Muscle of arm (tissue), 14 donors: ENCODE measurements at places on chromosomes 1 and 21. TPM values are rescaled to one million over a fixed set of nuclear protein-coding genes. Genes with fewer than 3 reads are reported as not detected.

CACNA1E gene
- polyA plus RNA-seq = 3.0 TPM

LBR gene
- polyA plus RNA-seq = 58.9 TPM

DNAH14 gene
- not detected for polyA plus RNA-seq

PAPPA2 gene
- polyA plus RNA-seq = not detected

PLPP3 gene
- 131 TPM for polyA plus RNA-seq

MYCL gene
- 25.4 TPM for polyA plus RNA-seq

ELAPOR1 gene
- polyA plus RNA-seq = 0.49 TPM

SLC9A1 gene
- 15.3 TPM for polyA plus RNA-seq

CAMK2N1 gene
- polyA plus RNA-seq = 5.3 TPM

ATXN7L2 gene
- polyA plus RNA-seq = 30.9 TPM

CLDN17 gene
- not detected for polyA plus RNA-seq

AK5 gene
- polyA plus RNA-seq = 14.5 TPM
